ENCODE measurements at places on chromosomes 4 and X.
A peak's percentile ranks its signal among the peaks of the same experiment; 100 is the strongest.

- no peak for DNase-seq
These were observed at the start of gene ADH6 for GRCh38 chr4:99219072-99219471. Gene ADH6 (minus strand): TSS chr4:99219246. CDS start chr4:99219152, 94 bp downstream.

GRCh38 chrX:135463937-135464336 lies 42.2 kb downstream of the SMIM10L2A start:
- no peak for DNase-seq

- DNase-seq: no peak
These were observed 17.3 kb upstream of the C1GALT1C1 start for GRCh38 chrX:120647127-120647526.

GRCh38 chr4:23166407-23166806 lies 473.7 kb downstream of the GBA3 start:
- DNase-seq: no peak

GRCh38 chrX:96764864-96765263 lies 80.2 kb downstream of the DIAPH2 start:
- no peak for DNase-seq

DNA sequence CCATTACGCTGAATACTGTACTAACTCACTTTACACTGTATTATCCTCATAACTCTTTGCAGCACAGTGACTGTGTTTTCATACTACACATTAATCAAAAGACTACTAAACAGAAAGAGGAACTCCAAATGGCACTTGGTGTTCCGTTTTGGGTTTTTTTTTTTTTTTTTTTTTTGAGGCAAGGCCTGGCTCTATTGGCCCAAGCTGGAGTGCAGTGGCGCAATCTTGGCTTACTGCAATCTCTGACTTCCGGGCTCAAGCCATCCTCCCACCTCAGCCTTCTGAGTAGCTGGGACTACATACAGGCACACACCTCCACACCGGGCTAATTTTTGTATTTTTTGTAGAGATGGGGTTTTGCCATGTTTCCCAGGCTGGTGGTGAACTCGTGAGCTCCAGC lies 10.7 kb downstream of the KLHL8 start:
- peak; percentile 21 for DNase-seq

DNA sequence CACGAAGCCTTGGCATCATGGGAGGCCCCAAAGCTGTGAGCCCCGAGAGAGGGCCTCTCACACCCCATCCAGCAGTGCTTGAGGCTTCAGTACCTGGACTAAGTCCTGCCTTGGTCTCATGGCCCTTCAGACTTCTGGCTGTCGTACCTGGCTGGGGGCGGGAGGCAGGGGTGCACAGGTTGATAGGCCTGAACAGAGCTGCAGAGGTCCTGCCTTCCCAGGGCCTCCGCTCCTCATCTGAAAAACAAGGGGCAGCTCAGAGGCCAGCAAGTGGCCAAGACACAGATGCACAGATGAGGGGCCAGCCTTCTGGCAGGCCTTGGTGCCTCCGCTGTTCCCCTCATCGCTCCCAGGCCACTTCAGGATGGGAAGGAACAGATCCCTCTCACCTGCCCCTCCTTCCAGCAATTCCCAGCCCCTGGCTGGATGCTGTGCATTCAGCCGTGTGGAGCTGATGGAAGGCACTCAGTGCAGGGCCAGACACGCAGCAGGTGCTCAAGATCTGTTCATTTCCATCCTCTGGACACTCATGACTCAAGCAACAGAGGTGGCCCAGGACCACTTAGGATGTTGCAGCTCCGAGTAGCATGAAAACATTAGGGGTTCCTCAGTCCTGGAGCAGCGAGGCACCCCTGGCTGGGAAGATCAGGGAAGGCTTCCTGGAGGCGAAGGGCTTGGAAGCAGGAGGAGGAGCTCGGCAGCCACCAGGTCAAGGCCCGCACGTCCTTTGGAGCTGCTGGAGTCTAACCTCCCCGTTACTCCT lies 1.4 kb downstream of the ZNF185 start:
- no peak for DNase-seq

- no peak for DNase-seq
These were observed 4.5 kb downstream of the DDX3X start for GRCh38 chrX:41338436-41338835.

- DNase-seq: no peak
These were observed 35.1 kb downstream of the AKAP4 start for GRCh38 chrX:50165727-50166126.

- DNase-seq: no peak
These were observed 207.1 kb upstream of the PCDH18 start for GRCh38 chr4:137739391-137739790.

DNA sequence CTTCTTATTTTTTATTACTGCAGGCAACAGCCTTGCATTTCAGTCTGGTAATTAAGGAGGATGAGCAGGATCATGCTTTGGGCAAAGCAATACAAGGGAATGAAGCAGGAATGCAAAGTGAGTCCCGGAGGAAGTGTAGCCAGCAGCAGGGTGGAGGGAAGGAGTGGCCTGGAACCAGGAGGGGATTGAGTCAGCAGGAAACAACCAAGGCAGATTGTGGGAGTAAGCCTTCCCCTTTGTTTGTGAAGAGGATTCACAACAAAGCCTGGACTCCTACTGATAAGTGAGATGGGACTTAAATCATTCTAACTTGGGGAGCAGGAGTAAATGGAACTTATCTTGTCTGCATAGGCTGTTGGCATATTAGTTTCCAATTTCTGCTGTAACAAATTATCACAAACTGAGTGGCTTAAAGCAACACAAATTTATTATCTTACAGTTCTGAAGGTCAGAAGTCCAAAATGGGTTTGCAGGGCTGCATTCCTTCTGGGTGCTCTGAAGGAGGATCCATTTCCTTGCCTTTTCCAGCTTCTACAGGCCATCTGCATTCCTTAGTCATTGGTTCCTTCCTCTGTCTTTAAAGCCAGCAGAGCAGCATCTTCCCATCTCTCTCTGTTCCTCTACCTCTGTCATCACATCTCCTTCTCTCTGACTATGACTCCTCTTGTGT lies 93.2 kb upstream of the AP1S2 start:
- no peak for DNase-seq

DNA sequence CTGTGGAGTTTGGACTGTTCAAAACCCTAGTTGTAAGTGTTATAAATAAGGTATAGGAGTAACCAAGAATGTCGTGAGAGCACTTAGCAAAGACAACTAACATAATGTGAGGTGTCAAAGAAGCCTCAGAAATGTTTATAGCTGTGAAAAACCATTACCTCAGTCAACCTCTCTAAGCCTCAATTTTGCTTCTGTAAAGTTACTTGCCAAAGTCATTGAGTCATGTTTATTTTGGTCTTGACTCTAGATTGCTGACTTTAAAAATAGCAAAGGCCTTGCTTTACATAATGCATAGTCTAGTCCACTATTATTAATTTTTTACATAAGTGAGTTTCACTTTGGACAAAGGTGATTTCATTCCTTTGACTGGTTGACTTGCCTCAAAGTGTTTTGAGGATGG lies 257.6 kb upstream of the CXXC4 start:
- DNase-seq: no peak

- no peak for DNase-seq
These were observed 96.5 kb downstream of the GATB start for GRCh38 chr4:151664289-151664688.

DNA sequence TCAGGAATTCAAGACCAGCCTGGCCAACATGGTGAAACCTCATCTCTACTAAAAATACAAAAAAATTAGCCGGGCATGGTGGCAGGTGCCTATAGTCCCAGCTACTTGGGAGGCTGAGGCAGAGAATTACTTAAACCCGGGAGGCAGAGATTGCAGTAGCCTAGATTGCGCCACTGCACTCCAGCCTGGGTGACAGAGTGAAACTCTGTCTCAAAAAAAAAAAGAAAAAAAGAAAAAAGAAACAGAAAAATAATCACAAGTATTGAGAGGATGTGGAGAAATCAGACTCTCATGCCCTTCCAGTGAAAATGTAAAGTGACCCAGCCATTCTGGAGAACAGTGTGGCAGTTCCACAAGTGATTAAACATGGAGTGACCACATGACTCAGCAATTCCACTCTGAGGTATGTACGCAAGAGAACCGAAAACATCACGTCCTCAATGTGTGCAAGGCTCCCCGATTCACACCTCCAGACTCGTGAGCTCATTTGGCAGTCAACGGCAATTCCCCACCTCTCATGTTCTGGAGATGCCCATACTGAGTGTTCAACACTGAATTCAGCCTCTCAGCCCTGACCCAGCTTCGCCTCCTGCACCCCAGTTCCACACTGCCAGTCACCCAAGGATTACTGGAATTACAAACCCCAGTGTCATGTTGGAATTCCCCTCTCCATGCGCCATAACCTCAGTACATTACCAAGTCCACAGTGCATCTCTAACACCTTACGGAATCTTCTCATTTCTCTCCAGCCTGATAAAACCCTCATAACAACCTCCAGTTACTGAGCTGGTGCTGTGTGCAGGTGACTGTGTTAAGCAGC lies 21.1 kb downstream of the ACOX3 start:
- peak; percentile 63 for DNase-seq

- DNase-seq: no peak
These were observed 5.9 kb upstream of the MAGEB3 start for GRCh38 chrX:30224536-30224935.

GRCh38 chr4:32841217-32841616 lies 2121.0 kb downstream of the PCDH7 start:
- no peak for DNase-seq

DNA sequence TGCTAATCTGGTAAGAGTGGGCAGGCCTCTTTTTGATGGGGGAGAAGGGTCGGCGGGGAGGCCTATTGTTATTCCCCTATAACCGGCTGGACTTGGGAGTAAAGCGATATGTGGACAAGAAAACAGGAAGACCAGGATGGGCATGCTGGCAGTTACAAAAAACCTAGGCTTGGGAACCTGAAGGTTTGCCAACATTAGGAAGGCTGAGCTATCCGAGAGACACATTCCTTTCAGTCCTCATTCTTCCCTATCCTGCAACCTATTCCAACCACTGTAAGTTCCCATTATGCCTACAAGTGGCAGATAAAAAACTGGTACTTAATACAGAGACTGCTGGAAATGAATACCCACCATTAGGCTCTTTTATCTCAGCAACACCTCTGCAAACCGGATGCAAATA lies 32.4 kb upstream of the CT47C1 start:
- no peak for DNase-seq

DNA sequence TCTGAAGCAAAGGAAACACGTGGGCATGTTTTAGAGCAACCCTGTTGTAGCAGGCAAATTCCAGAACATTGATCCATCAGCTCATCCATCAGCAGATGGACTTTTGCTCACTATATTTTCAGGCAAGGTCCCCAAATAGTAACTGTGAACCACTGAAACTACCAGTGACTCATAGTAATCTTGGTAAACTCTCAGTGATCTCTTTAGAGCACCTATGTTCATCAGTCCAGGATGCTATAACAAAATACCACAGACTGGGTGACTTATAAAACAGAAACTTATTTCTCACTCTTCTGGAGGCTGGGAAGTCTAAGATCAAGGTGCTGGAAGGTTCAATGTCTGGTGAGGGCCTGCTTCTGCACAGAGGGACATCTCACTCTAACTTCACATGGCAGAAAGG lies 28.9 kb upstream of the BTC start:
- no peak for DNase-seq

DNA sequence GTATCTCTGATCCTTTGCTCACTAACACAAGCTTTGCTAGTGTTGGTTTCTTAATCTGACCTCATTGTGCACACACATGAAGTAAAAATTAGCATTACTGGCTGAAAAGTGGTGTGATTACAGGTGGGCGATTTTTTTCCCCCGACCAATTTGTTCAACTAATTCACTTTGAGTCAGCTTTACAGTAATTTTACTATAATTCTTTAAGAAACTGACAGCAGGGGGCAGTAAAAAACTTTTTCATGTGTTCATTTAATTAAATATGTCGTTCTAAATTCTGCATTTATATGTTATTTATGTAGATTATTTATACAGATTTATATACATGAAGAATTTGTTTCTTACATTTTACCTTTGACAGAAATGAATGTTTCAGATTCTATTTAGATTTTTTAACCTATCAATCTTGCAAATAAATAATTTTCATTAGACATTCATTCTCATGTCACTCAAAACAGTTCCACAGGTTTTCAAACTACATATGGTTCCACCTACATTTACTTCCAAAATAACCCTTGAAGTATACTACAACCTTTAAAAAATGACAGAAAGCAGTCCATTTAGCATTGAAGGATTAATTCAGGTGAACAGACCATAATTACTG lies 17.5 kb downstream of the PALLD start:
- no peak for DNase-seq

All from stimulated activated naive CD8-positive, alpha-beta T cell treated with anti-CD3 and anti-CD28 coated beads, Interleukin-15, Interleukin-2, amounts not matched to agents 100 U/mL and 50 U/mL, for 24 hours (primary cell).